ENCODE measurements at places on chromosomes 5 and 9.

GRCh38 chr9:121340676-121341392 lies 29.2 kb downstream of the STOM start:
- no peak for DNase-seq

DNA sequence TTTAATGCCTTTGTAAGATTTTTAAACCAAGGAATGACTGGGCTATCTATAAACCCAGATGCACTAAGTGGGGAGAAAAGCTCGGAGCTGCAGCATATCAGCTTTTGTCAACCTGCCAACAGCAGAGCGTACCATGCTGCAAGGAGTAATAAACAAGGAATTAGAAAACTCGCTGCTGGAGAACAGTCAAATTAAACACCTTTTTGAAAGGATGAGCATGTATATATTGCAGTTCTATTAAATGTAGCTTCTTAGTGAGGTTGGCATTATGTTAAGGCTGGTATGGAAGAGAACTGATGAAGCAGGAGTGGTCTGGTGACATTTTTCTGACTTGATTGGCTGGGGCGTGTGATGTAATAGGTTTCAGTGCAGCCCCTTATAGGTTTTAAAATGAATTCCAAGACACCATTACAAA lies 74.7 kb downstream of the PIK3R1 start:
- no peak for DNase-seq

DNA sequence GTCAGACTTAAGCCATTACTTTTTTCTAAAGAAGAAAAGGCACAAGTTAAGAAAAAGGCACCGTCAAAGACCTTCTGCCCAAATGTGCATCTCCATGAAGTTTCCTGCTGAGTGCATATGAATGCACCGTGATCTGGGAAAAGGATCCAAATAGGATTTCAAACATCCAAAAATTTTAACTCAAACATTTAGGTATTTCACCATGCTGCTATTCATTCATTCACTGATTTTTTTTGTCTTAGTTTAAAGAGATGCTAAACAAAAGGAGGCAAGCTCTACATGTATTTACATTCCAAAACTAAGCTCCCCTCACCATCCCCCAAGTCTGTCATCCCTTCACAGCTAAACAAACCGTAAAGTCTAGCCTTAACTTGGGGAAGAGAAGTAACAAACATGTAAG lies 291.9 kb downstream of the ARL15 start:
- DNase-seq, result no peak

GRCh38 chr9:105441616-105442160 lies 6.1 kb upstream of the FSD1L start:
- DNase-seq, result no peak

DNA sequence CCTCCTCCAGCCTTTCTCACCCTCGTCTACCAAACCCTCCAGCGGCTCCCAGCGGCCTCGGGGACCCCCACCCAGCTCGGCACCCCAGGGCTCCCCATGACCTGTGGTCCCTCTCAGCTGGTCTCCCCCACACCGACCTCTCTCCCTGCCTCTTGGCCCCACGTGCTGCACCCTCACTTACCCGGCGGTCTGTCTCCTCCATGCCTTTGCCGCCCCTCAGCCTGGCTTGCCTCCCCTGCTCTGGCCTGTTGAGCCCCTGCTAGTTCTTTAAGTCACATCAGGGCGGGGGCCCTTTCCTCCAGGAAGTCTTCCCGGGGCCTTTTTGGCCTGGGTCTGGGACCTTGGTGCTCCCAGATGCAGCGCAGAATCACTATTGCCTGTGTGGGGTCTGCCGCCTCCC lies 81.5 kb downstream of the LMX1B start:
- DNase-seq, result no peak

- no peak for DNase-seq
These were observed 439.5 kb downstream of the EFNA5 start for GRCh38 chr5:107231191-107231590.

GRCh38 chr5:150139334-150139733 lies 16.3 kb downstream of the PDGFRB start:
- no peak for DNase-seq

DNA sequence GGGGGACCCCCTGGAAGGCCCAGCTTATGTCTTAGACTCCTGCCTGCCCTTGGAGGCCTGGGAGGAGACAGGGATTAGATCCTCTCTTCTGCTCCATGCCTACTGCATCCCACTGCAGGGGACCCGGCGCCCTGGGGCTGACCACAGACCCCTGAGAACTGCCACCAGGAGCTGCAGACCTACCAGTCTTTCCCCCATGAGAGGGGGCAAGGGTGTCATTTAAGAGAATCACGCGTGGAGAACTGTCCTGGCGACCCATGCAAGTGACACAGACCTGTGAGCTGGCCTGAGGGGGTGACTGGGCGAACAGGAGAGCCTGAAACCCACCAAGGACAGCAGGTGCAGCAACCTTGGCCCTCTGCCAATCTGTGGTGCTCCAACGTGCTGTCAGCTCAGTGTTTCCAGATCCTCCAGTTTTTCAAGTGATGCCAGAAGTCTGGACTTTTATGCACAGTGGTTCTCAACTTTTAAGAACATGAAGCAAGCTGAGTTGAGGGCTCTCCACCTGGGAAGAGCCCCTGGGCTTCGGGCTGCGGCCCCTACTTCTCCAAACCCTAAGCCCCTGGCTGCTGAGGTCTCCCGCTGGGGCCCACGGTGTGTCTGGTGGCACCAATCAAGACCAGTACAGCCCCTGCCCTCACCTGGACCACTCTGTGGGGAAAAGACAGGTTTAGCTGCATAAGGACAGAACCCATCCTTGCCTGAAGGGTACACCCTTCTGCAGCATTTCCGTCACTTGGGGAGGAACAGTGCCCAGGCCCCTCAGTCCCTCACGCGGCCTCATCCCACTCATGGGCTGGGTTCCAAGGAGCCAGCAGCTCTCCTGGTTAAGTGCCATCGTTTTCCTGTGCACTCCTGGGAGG lies 18.2 kb downstream of the GFPT2 start:
- DNase-seq, result no peak

GRCh38 chr9:110015759-110016158 lies 192.2 kb downstream of the C9orf152 start:
- peak; percentile 26 for DNase-seq

GRCh38 chr9:125990186-125990792 lies 243.1 kb downstream of the PBX3 start:
- DNase-seq, result no peak

- peak; percentile 77 for DNase-seq
These were observed 7.5 kb downstream of the NHP2 start for GRCh38 chr5:178145965-178146820.

GRCh38 chr9:78592811-78593210 lies 295.9 kb downstream of the PSAT1 start:
- no peak for DNase-seq

DNA sequence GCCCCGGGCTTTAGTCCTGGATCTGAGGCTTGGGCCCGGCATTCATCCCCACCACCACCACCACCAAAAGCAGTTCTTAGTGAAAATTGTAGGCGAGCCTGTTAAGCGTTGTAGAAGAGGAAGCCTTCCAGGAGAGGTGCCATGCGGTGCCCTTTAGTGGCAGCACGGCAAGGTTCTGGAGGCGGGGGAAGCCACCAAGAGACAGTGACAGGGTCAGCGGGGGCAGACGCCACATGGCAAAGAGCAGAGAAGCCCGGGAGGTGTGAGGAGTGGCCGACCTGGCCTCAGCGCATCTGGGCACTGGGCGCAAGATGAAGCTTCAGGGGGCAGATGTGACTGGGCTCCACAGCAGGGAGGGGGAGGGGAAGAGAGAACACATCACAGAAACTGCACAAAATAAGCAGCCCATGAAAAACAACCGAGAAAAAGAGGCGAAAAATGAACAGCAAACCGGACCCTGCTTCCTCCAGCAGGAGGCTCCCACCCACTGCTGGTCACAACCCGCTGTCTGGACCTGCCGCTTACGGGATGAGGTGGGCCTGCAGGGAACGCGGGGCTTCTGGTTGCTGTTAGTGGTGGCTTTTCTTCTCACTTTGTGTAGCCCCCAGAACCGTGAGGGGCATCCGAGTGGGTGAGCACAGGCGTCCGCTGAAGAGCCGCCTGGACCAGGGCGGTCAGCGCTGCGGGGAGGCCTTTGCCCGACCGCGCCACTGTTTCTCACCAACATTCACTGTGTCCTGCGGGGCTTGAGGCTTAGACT lies 4.3 kb downstream of the LRRC14B start:
- DNase-seq, result no peak

- DNase-seq, result no peak
These were observed 359.3 kb downstream of the TMEM161B start for GRCh38 chr5:87909382-87909781.

GRCh38 chr5:122629121-122629677 lies 145.7 kb upstream of the SNX2 start:
- DNase-seq, result no peak

DNA sequence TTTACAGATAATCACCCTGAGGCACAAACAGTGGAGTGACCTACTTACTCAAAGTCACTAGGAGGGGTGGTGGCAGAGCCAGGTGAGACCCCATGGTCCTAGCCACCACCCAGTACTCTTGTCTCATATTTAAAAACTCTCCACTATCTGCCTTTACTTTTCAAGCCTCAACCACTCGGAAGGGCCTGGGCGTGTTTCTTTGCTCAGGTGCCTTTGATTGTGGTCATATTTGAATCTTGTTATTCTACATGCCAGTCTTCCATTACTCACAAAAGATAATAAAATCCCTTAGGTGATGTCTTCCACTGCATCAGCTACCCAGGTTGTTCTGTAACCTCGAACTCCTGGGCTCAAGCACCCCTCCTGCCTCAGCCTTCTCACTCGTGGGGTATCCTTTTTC lies 20.7 kb upstream of the TRIM36 start:
- DNase-seq, result no peak

DNA sequence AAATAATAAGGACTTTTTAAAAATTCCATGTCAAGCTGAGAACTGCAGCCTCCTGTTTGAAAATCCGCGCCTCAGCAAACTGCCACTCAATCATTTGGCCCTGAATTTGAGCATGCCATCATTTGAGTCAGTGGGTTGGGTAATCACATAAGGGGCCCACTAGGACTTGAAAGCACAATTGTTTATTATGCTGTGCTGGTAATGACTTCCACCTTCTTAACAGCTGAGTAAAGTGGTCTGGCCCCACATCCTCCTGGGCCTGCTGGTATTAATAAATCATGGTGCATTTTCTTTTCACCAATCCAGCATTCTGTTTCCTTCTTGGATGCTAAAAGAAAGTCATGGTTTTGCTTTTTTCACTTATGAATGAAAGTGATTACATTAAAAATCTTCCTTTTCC lies 103.0 kb upstream of the CTSL start:
- no peak for DNase-seq

DNA sequence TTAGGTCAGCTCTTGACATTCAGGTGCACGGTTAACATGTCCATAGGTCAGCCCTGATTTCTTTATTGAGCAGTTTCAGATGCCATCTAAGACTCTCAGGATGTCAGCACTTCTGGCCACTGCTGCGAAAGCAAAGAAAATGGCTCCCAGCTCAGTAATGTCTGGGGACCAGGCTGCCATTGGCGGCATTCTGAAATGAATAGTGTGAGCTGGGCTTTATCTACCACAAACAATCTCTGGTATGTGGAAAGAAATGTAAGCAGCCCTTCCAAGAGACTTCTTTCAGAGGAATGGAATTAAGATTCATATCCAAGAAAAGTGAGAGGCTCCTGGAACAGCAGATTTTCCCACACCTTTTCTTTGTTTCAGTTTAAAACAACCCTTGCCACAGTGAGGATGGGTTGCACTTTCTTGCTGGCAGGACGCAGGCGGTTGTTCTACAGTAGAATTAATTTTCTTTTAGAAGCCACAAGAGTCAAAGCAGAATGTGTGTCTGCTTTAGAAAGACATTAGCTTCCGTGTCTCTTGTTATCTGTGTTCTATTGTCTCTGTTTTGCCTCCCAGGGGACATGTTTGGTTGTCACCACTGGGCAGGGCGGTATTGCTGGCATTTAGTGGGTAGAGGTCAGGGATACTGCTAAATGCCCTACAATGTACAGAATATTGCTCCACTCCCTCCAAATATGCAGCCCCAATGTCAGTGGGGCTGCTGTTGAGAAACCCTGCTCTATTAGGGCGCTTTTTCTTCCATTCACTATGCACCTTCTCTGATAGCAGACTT lies 149.9 kb upstream of the ANKH start:
- no peak for DNase-seq

- DNase-seq, result no peak
These were observed 7.4 kb downstream of the UGCG start for GRCh38 chr9:111904026-111904425.

- no peak for DNase-seq
These were observed 56.1 kb downstream of the FGF18 start for GRCh38 chr5:171475596-171475995.

- peak; percentile 72 for DNase-seq
These were observed 21.0 kb downstream of the EXOC3 start for GRCh38 chr5:463952-464351.

DNA sequence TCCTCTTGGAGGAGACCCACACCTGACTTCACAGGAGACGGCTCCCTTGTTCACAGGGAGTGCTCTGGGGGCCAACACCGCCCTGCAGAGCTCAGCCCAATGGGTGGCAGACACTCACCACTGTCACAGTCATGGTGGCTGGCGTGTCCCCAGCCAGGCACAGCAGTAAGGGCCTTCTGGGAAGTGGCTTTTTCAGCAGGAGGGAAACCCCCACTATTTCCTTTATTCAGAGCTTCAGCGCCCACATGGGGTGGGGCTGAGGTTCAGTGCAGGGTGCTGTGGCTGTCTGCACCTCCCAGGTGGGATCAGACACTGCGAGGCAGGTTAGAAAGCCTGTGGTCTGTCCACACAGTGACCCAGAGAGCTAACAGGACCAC lies 3.6 kb upstream of the SNAPC4 start:
- peak; percentile 82 for DNase-seq

- no peak for DNase-seq
These were observed 8.8 kb upstream of the NSMF start for GRCh38 chr9:137467896-137468295.

DNA sequence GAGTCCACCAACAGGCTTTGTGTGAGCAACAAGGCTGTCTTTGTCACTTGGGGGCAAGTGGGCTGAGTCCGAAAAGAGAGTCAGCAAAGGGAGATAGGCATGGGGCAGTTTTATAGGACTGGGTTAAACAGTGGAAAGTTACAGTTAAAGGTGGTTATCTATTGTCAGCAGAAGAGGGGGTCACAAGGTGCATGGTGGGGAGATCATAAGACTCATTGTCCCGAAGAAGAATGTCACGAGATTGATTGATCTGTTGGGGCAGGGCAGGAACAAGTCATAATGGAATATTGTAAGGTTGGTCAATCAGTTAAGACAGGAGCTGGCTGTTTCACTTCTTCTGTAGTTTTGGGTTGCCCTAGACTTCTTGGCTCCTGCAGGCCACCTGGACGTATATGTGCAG lies 7.6 kb upstream of the HMGCS1 start:
- no peak for DNase-seq

DNA sequence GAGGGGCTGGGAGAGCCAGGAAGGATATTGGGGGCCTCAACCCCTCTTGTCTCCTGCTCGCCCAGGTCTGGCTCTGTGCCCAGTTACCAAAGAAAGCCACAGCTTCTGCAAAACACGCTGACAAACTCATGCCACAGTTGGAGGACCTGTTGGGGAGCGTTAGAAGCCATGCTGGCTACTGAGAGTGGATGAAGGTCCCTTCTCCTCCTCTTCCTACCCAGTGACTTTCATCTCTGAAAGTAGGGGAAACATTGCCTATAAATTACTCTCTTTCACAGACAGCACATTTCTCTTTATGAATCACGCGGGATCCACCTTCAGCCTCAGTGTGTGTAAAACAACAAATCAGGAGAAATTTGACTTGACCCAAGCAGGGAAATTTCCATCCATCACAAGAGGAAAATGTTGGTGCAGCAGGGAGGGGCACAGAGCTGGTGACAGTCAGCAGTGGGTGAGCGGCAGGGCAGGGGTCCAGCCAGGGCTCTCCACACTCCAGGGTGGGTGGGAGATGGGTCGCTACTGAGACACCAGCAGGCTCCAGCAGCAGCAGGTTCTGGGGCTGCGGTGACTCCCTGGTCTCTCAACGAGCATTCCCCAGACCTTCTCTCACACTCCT lies 181.9 kb downstream of the FGF18 start:
- DNase-seq, result peak; percentile 44

- DNase-seq, result no peak
These were observed 11.6 kb downstream of the EGR1 start for GRCh38 chr5:138476918-138477317.
